Fibroblast of skin of left biceps (primary cell): ENCODE measurements at places on chromosomes 6 and 20.
A peak's percentile ranks its signal among the peaks of the same experiment; 100 is the strongest.

DNA sequence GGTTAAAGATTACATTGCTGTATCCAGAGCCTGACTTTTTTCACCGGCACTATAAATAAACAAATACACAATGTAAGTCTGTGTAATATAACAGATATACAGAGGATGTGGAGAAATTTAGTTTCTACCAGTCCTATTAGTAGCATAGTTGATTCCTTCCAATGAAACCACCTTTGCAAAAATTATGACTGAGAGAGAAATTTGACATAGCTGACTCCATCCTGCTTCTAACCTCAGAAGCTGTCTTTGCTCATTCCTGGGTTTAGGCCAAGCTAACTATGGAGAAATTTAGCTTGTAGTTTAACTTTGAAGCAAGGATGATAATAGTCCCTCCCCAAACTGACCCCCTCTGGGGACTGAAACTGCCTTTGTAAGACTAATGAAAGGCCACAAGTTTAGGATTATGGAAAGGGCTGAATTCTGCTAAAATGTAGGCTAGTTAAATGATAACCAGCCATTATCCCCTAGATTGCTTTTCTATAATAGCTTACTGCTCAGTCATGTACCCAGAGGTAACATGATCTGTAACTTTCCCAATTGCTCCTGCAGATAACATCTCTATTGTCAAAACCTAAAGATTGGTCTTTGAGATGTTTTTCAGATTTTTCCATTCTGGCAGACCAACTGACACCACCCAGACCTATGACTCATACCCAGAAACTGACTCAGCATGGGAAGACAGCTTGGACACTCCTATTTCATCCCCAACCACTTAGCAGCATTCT lies 172.8 kb upstream of the ARG1 start:
- peak; percentile 82 for DNase-seq

GRCh38 chr6:8839626-8840025 lies 404.3 kb upstream of the SLC35B3 start:
- no peak for DNase-seq

DNA sequence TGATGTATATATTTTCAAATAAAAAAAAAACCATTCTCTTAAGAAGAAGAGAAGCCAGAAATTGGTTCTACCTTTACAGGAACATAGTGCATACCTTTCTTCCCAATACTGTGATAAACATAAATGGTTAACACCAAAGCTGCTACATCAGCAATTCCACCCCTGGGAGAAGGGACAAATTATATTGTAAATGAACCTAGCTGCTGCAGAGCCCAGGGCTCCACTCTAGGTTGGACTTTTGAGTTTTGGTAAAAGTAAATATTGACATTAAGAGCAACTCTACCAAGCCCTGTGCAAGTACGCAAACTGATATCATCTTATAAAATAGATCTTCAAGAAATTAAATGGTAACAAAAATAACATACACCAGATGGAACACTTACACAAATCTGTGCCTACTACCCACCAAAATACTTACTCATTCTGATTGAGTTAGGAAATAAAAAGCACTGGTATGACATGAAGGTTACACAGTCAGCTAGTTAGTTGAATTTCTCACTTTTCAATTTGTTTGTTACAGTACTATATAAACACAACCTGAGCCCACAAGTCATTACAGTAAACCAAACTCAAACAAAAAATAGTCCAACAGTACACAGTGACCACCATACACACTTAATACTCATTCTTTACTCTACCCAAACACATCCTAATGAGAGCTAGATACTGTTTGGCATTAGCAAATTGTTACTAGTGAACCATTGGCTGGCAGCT lies 223.3 kb upstream of the HEY2 start:
- DNase-seq = no peak

DNA sequence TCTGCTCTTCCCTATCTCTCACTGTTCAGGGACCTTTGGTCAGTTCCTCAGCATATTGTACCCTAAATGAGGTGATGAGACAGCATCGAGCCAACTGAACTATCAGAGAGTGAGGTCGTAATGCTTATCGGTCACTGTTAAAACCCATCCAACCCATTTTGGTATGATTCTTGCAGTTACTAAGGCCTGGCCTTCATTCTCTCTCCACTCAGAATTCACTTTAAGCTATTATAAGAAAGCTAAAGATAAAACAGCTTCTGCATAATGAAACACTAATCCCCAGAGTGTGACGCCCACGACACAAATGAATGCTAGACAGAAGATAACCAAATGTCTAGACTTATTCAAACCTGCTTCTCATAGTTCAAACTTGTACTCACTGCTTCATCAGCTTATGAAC lies 175.8 kb downstream of the GMPR start:
- DNase-seq = no peak

DNA sequence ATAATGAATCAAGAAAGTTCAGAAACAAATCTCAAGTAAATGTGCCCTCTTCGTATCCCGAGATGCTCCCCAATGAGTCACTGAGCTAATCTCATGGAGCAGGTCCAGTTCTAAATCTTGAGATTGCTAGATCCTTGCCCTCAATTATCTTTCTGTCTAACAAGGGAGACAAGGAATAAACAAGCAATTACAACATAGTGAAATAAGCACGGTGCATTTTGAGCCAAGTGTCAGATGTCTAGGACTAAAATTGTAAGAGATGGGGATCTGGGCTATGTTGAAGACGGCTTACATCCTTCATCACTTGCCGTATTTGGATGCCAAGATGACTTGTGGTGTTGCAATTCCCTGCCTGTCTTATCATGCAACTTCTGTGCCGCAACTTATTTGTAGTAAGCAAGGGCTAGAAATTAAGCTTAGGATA lies 56.5 kb upstream of the ADGRF1 start:
- no peak for DNase-seq

DNA sequence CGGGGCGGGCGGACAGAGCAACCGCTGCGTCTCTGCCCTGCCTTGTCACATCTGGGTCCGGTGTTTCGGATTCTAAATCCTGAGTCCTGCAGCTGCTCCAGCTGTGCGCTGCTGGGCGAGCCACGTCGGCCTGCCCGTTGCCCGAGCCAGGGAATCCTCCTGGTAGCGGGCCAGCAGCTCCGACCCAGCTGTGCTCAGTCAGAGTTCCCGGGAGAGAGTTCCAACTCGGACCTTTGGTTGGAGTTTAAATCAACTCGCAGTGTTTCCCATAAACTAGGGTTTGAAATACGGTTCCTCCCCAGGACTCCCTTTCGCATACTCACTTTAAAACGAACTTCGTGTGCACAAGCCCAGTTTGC lies 315 bp upstream of the PDE10A start:
- no peak for DNase-seq

DNA sequence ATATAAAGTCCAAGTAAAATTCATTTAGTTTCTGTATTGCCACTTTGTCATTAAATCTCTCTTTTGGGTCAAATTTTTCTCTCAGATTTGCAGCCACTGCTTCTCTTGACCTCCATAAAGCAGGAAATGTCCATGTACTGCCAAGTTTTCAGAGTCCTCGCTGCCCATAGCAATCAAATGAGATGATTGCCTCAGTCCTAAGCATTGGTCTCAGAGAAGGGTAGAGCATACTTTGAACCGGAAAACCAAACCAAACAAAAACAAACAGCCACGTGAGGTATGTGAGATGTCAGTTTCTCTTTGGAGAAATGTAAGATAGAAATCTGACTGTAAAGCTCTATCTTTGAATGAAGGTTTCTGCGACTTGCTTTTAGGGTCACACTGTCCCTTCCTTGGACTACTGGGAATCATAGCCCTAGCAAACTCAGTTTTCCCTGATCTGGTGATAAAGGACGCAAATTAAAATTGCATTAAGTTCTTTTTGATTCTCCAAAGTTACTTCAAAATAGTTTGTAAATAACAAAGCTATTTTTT lies 505.4 kb upstream of the CITED2 start:
- no peak for DNase-seq

GRCh38 chr6:161496941-161497340 lies 223.1 kb upstream of the AGPAT4 start:
- no peak for DNase-seq

- DNase-seq = no peak
These were observed 169.3 kb downstream of the ARID1B start for GRCh38 chr6:156946370-156946936.

DNA sequence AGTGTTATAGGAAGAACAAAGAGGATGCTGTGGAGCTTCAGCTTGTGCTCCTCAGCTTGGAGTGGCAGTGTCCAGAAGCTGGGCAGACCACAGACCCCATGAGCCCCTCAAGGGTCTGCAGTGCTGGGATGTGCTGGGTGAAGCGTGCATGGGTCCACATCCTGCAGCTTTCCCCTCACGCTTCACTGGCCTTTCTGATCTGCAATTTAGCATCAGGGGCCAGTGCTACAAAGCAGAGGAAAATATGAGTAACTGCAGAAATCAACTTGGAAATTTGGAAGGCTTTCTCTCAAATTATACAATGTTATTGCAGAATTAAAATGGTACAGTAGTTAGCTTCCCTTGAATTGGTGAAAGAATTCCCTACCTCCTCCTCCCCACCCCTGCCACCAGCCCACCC lies 10.1 kb downstream of the SLC17A4 start:
- DNase-seq = no peak

- no peak for DNase-seq
These were observed 506 bp downstream of the RGS17 start for GRCh38 chr6:153130515-153131036.

- no peak for DNase-seq
These were observed 64.3 kb downstream of the MRPL14 start for GRCh38 chr6:44062771-44063560.

- DNase-seq = no peak
These were observed 13.9 kb downstream of the RAMACL start for GRCh38 chr6:166572370-166573261.

DNA sequence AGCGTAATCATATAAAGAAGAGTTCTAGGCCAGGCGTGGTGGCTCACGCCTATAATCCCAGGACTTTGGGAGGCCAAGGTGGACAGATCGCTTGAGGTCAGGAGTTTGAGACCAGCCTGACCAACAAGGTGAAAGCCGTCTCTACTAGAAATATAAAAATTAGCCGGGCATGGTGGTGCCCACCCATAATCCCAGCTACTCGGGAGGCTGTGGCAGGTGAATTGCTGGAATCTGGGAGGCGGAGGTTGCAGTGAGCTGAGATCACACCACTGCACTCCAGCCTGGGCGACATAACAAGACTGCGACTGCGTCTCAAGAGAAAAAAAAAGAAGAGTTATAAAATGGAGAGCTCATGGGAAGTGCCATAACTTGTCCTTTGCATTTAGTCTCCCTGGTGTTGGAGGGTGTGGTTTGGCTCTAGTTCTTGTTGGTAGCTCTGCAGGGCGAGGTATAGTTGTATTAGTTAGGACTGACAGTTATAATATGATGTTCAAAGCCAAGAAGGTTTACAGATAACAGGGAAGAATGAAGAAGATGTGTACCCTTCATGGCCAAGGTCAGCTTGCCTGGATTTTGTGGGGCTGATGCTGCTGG lies 54.8 kb downstream of the UTRN start:
- no peak for DNase-seq

DNA sequence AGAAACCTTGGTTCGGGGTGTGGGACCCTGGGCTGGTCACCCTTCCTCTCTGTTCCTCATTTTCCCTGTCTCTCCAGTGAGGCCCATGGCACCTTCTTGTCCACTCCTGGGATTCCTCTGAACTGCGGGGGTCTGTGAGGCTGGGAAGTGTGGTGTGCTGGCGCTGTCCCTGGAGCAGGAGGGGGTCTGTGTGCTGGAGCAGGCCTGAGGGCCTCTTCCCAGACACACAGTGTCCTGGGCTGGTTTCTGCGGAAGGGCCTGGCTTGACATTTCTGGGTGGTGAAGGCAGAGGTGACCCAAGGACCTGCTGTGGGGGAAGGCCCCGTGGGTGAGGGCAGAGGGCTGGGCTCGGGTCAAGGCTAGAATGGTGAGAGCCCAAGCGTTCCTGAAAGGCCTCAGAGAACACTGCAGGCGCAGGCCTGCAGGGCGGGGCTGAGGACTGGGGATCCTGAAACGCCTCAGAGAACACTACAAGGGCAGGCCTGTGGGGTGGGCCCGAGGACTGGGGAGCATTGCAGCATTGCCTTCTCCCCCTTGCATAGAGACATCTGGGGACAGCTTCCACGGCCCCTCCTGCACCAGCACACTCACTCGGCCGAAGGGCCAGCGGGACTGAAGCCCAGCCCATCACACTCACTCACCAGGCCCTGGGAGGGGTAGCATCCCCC lies 10.6 kb upstream of the BAK1 start:
- no peak for DNase-seq

DNA sequence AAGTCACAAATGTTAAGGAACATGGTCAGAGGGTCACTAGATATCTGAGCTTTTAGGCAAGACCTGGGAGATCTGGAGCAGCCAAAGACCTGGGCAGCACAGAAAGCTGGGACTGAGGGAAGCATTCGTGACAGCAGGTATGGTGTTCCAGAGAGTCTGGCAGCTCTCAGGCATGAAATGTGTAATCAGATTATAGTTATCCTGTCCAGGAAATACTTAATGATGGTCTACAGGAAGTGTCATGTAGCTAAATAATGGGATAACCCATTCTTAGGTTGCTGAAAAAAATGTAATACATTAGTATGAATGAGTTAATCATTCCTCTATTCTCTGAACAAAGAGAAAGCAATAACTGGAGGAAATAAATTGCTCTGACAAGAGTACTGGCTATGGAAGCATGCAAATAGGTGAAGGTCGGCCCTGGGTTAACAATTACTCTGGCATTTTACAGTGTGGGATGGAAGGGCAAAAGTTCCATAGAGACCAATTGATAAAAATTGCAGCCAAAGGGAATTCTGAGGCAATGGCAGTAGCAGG lies 740.5 kb downstream of the CBLN4 start:
- no peak for DNase-seq

DNA sequence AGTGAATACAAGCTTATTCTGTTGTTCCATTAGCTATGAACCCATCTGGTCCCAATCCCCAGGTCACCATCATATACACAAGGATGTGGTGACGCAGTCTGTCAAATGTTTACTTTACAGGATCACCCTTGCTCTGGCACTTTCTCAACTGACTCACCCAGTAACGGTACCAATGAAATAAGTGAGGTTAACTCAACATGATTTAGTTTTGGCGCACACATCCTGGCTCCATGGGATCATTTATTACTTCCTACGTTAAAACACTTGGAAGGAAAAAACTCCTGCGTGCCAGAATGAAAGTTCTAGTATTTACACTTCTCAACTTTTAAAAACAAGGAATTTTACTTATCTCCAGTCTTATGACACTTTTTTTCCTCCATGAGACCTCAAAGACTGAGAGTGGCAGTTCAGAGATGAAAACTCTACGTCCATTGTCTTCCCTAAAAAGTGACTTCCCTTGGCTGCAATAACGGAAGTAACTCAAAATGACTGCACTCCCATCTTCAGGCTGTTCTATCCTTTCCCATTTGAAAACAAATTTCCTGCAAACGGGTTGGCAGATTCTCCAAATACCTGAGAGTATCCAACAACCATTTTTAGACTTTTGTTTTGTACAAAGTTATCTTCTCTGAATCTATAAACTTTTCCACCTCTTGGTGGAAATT lies 15.9 kb downstream of the AGPAT4 start:
- peak; percentile 75 for DNase-seq
